Astrocyte of the hippocampus (primary cell): ENCODE measurements at places on chromosomes 11 and 22.

DNA sequence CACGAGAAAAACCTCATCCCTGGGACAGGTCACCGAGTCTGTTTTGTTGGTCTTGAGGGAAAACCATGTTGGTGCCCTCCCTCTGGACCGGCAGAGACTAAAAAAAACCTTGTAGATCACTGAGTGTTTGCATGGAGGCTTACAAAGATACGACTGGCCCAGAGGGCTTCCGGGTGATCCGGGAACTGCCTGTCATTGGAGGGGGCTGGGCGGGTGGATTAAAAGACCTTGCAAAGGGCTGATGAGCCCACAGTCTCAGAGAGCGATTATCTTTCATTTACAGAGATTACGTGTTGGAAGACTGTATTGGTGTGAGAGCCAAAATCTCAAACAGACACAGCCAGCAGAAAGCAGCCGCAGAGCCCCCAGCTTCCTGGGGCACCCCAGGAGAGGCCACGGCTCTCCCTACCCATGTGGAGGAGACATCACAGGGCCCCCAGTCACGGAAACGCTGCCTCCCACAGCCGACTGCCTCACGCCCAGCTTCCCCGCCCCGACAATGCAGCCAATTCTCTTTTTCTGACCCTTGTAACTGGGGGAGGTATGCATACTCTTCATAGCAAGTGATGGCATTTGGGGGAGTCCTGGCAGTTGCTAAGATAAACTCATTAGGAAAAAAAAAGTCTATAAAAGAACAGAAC lies 426.4 kb downstream of the CTTN start:
- DNase-seq, result no peak

GRCh38 chr11:119758291-119758690 lies 29.3 kb upstream of the NECTIN1 start:
- no peak for DNase-seq

- no peak for DNase-seq
Measured at GRCh38 chr11:131884461-131885073, 514.2 kb downstream of the NTM start.

DNA sequence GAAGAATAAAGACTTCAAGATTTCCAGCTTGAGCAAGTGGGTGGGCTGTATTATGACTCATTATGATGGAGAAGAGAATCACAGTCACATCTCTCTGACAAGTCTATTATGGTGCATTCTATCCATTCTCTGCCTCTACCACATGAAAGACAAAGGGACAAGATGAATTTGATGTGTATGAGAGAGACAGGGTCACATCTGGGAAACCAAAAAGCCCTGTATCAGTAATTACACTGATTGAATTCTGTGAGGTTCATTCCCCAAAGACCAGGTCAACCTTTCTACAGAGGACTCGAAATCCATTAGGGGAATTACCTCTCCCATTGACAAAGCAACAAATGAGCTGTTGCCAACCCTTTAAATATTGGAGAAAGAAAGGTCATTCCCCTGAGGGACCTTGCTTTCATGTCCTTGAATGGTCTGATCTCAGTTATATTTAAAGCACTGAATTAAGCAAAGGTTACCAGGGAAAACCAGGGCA lies 109.6 kb downstream of the USP35 start:
- DNase-seq, result no peak

- no peak for DNase-seq
Measured at GRCh38 chr11:66686100-66686785, 8.6 kb upstream of the RBM4B start.
